ENCODE measurements at places on chromosomes 5 and 9.
A peak's percentile ranks its signal among the peaks of the same experiment; 100 is the strongest.

DNA sequence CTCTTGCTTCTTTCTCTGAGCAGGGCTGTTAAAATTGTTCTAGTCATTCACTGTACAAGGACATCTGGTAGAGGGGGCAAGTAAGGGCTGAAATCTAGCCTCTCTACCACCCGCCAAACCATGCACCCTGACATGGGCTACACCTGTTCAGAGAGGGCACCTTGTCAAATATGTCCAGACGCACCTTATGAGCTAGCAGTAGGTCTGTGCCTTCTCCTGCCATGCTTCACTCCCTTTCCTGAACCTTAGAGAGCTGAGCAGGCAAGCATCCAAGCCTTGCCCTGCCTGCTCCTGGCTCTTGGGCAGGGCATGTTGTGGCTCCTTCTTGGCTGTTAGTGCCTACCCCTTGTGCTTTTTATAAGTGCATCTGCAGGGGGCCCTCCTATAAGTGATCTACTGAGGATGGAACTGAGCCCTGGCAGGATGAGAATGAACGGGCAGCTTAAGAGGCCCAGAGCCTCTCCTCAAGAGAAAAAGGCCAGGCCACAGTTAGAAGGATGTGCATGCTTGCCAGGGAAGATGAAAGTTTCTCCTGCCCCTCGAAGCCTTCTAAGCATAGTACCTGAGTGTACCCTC is 3.8 kb upstream of the NEUROG1 start:
- no peaks in the 10 kb centered on the region for H3K36me3 ChIP-seq
- peaks cover 17% of the 10 kb centered on the region for H3K4me1 ChIP-seq
- no peak for DNase-seq
- peaks cover 98% of the 10 kb centered on the region for H3K27me3 ChIP-seq

DNA sequence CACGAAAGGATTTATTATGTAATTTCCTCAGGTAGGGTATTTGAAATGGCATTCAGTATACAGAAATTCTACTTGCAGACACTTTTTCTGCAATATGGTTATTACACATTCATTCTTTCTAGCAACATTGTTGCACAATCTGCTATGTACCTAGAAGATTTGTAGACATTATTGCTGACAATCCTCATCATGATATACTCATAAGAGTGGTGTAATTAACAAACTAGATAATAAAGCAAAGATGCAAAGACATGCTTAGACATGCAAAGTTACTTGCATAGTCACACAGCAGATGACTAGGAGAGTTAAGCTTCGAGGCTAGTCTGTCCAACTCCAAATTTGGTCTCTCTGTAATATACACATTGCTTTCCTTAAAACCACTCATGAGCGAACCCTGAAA is 317.1 kb downstream of the ASTN2 start:
- no peak for DNase-seq
- no peaks in the 10 kb centered on the region for H3K36me3 ChIP-seq
- no peaks in the 10 kb centered on the region for H3K27me3 ChIP-seq
- H3K27ac ChIP-seq = no peak overlapping the region
- H3K4me1 ChIP-seq = peaks cover 19% of the 10 kb centered on the region

DNA sequence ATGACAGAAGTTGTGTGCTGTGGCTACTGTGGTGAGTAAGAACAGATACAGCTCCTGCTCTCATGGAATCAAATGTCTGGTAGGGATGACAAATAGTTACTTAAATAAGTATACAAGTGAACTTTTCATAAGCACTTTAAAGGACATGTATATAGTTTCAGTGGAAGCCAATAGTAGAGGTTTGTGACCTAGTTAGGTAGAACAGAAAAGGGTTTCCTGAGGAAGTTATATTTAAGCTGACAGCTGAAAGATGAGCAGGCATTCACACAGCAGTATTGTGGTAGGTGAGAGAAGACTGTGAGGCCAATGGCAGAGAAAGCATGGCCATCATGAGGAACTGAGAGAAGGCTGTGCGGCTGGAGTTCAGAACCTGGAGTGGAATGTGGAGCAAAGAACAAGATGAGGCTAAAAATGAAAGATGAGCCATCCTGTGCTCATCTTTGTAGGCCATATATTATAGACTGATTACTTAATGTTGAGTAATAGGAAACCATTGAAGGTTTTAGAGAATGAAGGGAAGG is 15.4 kb downstream of the FAM174A start:
- DNase-seq = no peak
- H3K36me3 ChIP-seq = peaks cover 8% of the 10 kb centered on the region
- H3K4me1 ChIP-seq = no peaks in the 10 kb centered on the region
- H3K27ac ChIP-seq = no peak overlapping the region
- H3K27me3 ChIP-seq = no peaks in the 10 kb centered on the region
- no peak overlapping the region for H3K4me3 ChIP-seq

DNA sequence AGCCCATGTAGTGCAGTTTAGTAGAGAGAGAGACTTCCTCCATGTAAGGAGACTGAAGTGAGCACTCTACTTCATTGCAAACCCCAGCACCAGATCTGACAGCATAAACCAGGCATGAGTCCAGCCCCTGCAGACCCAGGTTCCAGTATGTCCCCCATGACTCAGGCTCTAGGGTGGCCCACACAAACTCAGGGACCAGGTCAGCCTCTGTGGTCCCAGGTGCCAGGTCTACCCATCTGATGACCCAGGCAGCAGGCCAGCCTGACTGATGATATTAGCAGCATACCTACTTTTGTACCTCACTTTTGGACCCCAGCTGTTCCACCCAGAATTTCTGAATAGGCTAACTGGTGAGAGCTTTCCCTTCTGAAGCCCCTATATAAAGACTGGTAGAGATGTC is 647.8 kb downstream of the ANXA1 start:
- H3K27ac ChIP-seq = no peak overlapping the region
- H3K4me1 ChIP-seq = no peaks in the 10 kb centered on the region
- H3K36me3 ChIP-seq = no peaks in the 10 kb centered on the region

- H3K27ac ChIP-seq = no peak overlapping the region
- peaks cover 52% of the 10 kb centered on the region for H3K36me3 ChIP-seq
- H3K27me3 ChIP-seq = no peaks in the 10 kb centered on the region
Measured at GRCh38 chr5:179840766-179841165, 17.9 kb downstream of the MRNIP start.

- H3K4me3 ChIP-seq = no peak overlapping the region
- peaks cover 28% of the 10 kb centered on the region for H3K4me1 ChIP-seq
- H3K27me3 ChIP-seq = no peaks in the 10 kb centered on the region
- no peaks in the 10 kb centered on the region for H3K36me3 ChIP-seq
- H3K27ac ChIP-seq = peak overlapping the region; percentile 96
- no peak for DNase-seq
Measured at GRCh38 chr5:142087920-142088679, 20.5 kb upstream of the NDFIP1 start.

DNA sequence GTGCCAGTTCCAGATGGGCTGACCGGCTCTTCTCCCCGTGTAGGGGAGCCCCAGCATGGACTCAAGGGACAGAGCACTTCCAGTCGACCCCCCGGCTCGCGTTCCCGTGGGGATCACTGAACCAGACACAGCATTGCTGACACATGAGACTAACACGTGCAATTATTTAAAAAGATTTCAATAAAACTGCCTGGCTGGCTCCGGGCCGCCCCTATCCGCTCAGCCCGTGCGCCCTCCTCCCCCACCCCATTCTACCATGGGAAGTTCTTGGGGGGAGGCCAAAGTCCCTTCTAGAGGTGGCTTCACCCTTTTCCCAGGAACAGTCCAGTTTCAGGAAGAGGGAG is 4.7 kb downstream of the TESK1 start:
- H3K36me3 ChIP-seq = peaks cover 18% of the 10 kb centered on the region
- DNase-seq = no peak
- H3K4me3 ChIP-seq = no peak overlapping the region
- peaks cover 10% of the 10 kb centered on the region for H3K4me1 ChIP-seq
- H3K27me3 ChIP-seq = peaks cover 27% of the 10 kb centered on the region
- no peak overlapping the region for H3K27ac ChIP-seq

Measured in mesothelial cell of epicardium (in vitro differentiated cells).